Activated CD8-positive, alpha-beta memory T cell treated with anti-CD3 and anti-CD28 coated beads, Interleukin-2, amount 10 ng/mL, durations not matched to agents 7 days and 5 days (primary cell): ENCODE measurements at places on chromosomes 7 and 10.

DNA sequence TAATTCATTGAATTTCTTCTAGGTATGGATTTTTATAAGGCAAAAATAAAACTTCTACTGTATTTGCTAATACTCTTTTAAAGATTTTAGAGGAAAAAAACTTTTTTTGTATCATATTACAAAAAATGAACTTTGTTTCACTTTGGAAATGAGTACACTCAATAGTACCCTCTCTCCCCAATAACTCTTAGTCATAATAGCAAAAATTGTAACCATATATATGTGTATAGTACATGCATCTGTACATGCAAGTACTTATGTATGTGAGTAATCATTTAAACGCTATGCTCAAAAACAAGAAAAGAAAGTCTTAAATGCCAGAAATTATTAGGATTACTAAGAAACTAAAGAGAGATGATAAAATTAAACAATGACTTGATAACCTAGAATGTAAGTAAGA lies 95.9 kb upstream of the HGF start:
- DNase-seq: no peak

- DNase-seq: no peak
These were observed 109.9 kb downstream of the JCAD start for GRCh38 chr10:29949411-29950011.

- no peak for DNase-seq
These were observed 14.3 kb upstream of the DMBT1 start for GRCh38 chr10:122546242-122546641.

GRCh38 chr7:91168871-91169829 lies 95.1 kb upstream of the FZD1 start:
- DNase-seq: no peak

DNA sequence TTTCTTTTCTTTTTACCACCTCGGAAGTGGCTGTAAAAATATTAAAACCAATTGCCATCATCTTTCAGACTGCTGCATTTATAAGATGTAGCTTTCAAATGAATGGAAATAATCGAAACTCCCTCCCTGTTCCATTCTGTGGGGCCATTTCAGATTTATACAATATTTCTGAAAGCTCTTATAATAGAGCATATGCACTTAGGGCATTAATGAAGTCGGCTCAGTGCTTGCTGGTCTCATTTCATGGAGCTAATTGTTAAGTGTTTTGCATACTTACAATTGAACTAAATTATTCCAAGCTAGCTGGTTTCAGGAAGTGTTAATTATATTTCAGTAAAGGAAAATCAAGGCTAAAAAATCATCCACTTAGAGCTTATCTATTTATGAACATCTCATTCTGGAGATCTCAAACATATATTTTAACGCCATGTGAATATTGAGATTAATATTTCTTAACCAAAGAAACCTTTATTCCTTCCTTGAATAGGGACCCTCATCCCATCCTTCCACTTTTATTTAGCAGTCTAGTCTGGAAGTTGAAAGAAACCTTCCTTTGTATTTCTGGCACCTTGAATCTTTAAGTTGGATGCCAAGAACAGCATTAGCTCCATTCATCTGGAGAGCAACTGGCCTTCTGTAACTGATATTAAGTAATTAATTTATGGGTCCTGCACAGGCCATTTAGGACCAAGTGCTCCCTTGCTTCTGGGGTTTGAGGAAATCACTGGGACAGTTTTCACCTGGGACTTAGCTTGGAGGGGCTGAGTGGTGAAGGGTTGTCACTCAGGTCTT lies 45.1 kb downstream of the RPS24 start:
- no peak for DNase-seq

GRCh38 chr10:120987359-120987758 lies 136.2 kb downstream of the WDR11 start:
- DNase-seq: no peak

DNA sequence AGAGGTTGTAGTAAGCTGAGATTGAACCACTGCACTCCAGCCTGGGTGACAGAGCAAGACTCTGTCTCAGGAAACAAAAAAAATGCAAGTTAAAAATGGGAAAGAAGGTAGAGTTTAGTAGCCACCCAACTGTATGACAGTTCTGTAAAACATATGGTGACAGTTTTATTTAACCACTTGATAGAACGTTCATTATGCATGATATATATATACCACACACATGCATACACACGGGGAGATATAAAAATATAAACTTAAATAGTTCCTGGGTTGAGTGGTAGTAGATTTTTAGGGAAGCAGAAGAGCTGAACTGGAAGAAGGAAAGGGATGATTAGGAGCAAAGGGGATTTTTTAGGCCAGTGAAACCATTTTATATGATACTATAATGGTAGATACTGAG lies 120.0 kb downstream of the KMT2C start:
- no peak for DNase-seq

DNA sequence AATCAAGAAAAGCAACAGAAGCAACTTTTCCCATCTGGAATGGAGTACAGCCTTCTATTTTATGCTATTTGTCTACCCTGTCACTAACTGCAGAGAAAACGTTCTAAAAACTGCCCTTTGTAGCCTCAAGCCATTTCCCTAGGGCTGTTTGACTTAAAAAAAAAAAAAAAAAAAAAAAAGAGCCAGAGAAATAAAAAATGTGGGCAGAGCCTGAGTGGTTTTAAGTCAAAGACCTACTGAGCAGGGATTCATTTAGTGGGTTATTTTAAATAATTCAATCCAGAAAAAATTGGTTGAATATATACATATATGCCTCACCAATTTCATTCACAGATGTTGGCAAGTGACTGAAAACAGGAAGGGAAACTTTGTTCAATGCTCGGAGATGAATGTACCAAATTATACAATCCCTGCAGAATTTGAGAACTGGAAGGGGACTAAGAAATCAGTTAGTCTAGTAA lies 75.2 kb downstream of the PPP1R3C start:
- DNase-seq: no peak

GRCh38 chr7:149873970-149874643 lies 338 bp downstream of the ATP6V0E2 start:
- peak; percentile 48 for DNase-seq

DNA sequence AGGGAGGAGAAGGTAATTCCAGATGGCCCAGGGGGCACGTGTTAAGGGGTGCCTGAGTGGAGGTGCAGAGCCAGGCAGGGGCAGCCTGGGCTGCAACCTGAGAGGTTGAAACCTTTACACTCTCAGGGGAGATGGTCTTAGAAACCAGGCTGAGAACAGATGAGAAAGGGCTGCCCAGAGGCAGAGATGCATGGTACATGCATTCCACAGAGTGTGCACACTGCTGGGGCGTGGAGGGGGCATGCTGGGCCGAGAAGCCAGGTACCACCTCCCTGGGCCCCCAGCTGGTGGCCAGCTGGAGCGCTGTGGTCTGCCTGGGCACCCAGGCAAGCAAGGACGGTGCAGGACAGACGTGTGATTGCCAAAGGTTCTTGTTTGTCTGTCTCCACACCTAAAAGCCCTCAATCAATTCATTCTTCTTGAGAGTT lies 14.1 kb upstream of the CSGALNACT2 start:
- peak; percentile 39 for DNase-seq

GRCh38 chr10:12993595-12993994 lies 7.9 kb downstream of the CCDC3 start:
- no peak for DNase-seq

DNA sequence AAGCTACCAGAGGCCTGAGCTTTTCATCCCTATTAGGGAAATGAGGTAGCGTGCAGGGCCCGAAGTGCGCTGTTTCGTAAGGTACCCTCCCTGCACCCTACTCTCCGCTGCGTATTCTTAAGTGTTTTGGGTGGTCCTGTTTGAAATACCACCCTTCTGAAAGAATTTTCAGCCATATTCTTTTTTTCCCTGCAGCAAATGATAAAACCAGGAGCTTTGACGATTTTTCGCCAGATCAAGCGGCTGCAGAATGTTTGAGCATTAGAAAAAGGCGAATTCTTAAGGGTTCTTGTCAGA lies 1.2 kb downstream of the RSBN1L start:
- DNase-seq: no peak

GRCh38 chr10:110995301-110995700 lies 75.9 kb downstream of the SHOC2 start:
- no peak for DNase-seq

GRCh38 chr10:117892681-117893220 lies 154.0 kb downstream of the RAB11FIP2 start:
- DNase-seq: no peak

DNA sequence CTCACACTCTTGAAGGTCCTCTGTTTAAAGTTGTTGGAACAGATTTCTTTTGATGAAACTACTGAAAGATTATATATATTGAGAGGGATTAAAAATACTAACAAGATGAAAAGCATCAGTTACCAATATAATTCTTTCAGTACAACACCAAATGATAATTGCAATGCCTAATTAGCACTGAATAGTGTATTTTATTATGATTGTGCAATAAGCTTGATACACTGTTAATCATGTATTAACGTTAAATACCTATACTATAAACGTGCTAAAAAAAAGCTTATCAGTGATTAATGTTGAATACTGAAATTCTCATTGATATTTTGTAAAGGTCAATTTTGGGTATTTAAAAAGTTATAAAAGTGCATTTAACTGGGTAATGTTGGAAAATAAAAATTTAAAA lies 61.5 kb downstream of the HIBADH start:
- DNase-seq: no peak

DNA sequence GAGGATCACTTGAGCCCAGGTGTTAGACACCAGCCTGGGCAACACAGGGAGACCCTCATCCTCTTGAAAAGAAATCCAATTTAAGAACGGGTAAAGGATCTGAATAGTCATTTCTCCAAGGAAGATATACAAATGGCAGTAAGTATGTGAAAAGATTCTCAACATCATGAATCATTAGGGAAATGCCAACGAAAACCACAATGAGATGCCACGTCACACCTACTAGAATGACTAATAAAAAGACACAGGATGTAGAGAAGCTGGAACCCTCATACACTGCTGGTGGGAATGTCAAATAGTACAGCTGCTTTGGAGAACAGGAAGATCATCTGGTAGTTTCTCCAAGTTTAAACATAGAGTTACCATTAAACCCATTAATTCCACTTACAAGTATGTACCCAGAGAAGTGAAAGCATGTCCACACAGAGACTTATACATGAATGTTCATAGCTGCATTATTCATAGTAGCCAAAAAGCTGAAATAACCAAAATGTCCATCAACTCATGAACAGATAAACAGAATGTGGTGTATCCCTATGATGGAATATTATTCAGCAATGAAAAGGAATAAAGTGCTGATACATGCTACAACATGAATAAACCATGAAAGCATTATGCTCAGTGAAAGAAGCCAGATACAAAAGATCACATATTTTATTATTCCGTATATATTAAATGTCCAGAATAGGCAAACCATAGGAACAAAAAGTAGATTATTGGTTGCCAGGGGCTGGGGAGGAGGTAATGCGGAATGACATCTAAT lies 13.1 kb upstream of the ZMIZ2 start:
- DNase-seq: peak; percentile 62

DNA sequence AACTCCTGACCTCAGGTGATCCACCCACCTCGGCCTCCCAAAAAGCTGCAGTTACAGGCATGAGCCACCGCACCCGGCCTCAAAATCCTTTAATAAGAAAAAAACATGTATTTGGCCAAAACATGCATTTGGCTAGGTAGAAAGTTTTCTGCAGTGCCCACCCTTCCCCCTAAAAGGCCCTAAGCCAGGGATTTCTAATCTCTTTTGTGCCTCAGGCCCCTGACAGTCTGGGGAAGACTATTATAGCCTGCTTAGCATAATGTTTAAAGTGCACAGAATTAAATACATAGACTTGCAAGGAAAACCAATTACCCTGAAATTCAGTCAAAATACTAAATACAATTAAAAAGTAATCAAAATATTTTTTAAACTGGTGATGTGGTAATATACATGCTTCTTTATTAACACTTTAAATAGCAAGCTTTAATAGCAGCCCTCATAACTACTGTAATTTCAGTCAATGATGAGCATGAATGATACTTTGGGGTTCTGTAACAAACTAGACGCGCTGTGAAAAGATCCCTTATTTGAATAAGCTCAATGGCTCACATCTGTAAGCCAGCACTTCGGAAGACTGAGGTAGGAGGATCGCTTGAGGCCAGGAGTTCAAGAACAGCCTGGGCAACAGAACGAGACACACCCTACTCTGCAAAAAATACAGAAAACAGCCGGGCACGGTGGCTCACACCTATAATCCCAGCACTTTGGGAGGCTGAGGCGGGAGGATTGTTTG lies 29.9 kb downstream of the SPDYE6 start:
- no peak for DNase-seq

GRCh38 chr10:77768039-77768438 lies 130.4 kb upstream of the KCNMA1 start:
- no peak for DNase-seq

DNA sequence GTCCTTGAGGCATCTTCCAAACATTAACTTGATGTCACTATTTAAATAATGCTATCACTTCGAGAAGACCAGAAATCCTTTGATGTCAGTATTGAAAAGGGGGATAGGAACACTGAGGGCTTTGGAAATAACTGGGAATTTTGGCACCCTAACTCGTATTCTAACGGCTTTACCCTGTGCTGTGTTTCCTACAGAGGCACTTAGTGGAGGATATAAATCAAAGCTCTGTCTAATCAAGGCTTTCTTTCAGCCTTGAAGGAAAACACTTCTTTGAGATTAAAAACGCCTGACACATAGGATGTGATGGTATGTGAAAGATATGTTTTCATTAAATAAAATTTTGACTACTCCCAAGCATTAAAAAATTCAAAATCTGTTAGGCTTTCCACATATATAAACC lies 62.3 kb downstream of the CREB5 start:
- DNase-seq: no peak
